ENCODE measurements at places on chromosomes 5 and 9. TPM values are rescaled to one million over a fixed set of nuclear protein-coding genes. Genes with fewer than 3 reads are reported as not detected.

DNA sequence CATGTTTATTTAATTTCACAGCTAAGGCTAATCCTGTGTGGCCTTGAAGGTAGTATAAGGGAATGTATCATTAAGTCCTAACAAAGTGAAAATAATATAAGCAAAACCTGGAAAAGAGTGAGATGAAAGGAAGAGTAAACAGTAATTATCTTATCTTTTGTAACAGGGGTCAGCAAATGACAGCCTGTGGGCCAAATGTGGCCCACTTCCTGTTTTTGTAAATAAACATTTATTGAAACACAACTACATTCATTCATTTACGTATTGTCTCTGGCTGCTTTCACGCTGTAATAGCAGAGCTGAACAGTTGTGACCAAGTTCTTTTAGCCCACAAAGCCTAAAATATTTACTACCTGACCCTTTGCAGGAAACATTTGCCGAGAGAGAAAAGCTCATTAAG is 78.4 kb upstream of the HTR4 start:
- DNase-seq, result no peak

- DNase-seq, result no peak
Observed at GRCh38 chr5:17912794-17913193, 278.5 kb downstream of the TAF11L14 start.

DNA sequence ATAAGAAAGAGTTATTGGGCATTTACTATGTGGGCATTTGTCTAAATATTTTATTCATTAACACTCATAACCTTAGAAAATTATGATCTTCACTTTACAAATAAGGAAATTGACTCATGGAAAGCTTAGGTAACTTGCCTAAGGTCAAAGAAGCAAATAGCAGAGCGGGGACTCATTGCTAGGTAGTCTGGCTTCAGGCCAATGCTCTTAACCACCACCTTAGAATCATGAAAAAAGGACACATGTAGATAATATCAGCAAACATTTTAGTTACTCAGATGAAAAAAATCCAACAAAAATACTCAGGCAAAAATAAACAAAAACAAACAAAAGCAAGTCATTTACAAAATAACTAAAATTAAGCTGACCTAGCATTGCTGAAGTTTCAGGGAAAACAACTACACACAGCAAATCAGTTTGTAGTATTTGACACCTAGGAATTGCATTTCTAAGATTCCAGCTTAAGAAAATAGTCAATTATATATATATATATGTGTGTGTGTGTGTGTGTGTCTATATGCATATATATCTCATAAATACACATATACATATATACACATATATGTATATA is 166.0 kb downstream of the HMHB1 start:
- no peak for DNase-seq

DNA sequence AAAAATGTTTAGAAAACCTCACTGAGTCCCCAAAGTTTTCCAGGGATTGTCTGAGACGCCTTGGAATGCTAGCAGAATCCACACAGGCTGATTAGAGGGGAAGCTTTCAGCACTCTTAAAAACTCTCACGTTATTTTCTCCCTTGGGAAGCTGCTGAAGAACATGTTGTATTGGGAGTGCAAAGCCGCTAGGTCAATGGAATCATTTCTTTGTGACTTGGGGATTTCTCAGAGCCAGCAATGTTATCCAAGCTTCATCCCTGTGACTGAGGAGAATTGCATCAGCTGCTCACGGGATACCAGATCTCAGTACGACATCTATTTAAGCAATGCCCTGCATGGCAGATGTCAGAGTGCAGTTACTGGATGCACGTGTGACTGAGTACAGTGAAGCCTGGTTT is 426.4 kb upstream of the MPDZ start:
- no peak for DNase-seq

GRCh38 chr5:135233477-135233876 is 165.6 kb downstream of the MACROH2A1 start:
- no peak for DNase-seq

GRCh38 chr9:115992834-115993233 is 160.8 kb upstream of the PAPPA start:
- no peak for DNase-seq

DNA sequence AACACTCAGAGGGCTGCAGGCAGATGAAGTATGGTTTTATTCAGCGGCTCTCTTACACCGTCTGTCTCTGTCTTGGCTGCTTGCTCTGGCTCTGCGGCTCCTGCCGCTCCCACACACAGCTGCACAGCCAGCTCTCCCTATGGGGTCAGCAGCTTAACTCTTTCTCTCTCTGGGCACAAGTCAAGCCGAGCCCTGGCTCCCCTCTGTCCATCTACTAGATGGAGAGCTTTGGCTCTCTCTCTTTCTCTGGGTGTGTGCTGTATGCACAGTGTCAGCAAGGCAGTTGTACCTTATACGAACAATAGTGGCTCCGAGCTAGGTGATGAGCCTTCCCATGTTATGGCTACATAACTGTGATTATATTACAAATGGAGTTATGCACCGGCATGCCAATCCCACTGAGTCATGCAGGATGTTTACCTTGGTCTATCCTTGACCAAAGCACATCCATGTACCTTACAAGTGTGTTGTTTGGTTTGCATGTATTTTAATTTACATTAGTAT is 19.3 kb upstream of the PPP2CA start:
- peak; percentile 56 for DNase-seq

GRCh38 chr9:123174079-123174478 is 94.3 kb downstream of the STRBP start:
- no peak for DNase-seq

DNA sequence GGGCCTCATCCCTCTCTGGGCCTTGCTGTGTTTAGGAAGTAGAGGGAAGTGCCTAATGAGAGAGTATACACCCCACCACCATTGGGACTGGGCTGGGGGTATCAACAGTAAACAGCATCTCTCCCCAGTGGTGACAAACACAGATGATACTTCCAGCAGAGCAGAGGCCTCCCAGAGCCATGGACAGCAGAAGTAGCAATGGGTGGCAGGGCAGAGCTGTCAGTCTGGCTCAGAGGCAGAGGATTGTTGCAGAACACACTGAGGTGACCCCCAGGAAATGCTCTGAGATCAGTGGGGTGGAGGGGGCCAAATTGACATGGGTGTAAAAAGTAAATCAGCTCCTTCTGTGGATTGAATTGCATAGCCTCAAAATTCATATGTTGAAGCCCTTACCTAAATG is 12.1 kb upstream of the P4HA2 start:
- peak; percentile 9 for DNase-seq

DNA sequence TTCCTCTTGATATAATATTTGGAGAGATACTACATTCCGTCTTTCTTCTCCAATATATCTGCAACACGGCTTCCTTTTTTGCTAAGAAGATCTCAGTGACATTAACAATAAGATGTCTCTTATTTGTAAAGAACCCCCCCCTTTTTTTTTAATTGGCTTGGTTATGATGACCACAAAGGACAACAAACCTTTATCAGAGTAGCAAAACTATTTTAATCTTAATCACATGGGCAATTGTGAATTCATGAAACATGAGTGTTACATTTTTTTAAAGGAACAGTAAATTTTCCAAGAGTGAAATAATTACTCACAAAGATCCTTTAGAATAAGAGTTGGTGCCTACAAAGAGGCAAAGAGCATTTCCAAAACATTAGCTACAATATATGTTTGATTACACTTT is 554.1 kb downstream of the MAT2B start:
- no peak for DNase-seq

GRCh38 chr5:6486074-6486473 is 37.4 kb downstream of the UBE2QL1 start:
- no peak for DNase-seq

GRCh38 chr5:86542532-86542931 is 75.2 kb upstream of the COX7C start:
- no peak for DNase-seq

- DNase-seq, result no peak
Observed at GRCh38 chr9:13142776-13143175, 136.7 kb downstream of the MPDZ start.

- no peak for DNase-seq
Observed at GRCh38 chr9:93585695-93586094, 9.3 kb downstream of the PHF2 start.

GRCh38 chr9:33737811-33738606 is 57.4 kb upstream of the PRSS3 start:
- peak; percentile 83 for DNase-seq

DNA sequence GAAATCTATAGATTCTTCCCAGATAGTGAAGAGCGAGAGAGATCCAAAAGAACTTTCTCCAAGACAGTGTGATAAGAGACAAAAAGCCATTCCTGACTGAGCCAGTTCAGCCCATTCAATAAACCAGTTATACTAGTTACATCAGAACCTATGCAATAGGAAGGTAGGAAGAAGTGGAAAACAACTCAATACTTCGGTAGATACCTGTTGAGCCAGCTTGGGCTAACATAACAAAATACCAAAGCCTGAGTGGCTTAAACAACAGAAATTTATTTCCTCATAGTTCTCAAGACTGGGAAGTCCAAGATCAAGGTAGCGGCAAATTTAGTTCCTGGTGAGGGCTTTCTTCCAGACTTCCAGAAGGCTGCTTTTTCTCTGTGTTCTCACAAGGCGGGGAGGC is 214.5 kb upstream of the GRAMD2B start:
- DNase-seq, result no peak

GRCh38 chr9:20041697-20042081 is 252.9 kb upstream of the SLC24A2 start:
- DNase-seq, result no peak

DNA sequence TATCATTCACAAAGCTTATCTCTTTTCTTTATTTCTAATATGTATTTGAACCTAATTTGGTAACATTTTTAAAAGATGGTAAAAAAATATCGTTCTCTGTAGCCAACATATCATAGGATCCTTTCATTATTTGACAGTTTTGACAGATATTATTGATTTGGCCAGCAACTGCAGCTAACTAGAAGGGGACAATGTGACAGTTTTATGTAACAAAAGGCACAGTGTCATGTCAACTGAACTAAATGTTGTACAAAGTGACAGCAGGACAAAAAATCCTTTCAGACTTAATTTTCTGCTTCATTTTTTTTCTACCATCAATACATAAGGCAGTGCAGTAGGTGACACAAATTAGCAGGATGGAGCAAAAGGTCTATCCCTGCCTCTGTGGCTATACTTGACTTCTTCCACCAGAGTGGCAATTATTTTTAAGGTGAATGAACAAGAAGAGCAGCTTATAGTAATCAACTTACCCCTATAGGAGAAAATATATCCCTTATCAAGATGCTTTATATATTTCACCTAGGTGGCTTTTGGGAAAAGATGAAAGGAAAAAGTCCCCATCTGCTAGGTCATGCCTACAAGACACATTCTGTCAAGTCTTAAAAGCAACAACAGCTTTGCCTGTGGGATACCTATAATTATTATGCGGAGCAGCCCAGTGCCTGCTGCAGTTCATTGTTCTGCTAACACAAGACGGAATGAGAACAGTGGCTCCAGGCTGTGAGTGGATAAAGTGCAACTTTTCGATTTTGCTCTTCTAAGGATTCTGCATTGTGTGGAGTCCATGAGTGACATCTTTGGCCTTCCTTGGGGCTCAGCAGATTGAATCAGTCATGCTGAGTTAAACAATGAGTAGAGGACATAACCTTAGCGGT is 694.9 kb downstream of the ISL1 start:
- peak; percentile 36 for DNase-seq

DNA sequence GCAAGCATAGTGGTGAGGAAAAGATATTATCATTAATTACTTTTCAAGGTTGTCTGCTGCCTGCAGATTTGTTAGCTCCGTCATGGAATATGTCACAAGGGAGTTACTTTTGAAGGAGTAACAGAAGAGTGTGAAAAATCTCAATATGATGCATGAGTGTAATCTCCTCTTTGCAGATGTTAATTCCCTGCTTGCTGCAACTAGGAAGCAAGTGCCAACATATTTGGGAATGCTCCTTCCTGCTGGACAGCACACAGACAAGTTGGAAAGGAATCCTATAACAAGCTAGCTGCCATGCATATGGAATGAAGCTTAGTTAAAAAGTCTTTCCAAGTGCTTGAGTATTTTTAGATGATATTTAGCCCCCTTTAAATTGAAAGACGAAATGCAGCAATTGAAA is 2023.6 kb upstream of the CDH6 start:
- no peak for DNase-seq

- DNase-seq, result no peak
Observed at GRCh38 chr5:134552301-134552700, 26.8 kb downstream of the JADE2 start.

GRCh38 chr9:115209601-115210306 is 91.8 kb upstream of the TNC start:
- DNase-seq, result no peak

- DNase-seq, result no peak
Observed at GRCh38 chr9:70389621-70390266, 24.7 kb downstream of the KLF9 start.

GRCh38 chr5:150464554-150465012 is 15.0 kb upstream of the RPS14 start:
- DNase-seq, result no peak

DNA sequence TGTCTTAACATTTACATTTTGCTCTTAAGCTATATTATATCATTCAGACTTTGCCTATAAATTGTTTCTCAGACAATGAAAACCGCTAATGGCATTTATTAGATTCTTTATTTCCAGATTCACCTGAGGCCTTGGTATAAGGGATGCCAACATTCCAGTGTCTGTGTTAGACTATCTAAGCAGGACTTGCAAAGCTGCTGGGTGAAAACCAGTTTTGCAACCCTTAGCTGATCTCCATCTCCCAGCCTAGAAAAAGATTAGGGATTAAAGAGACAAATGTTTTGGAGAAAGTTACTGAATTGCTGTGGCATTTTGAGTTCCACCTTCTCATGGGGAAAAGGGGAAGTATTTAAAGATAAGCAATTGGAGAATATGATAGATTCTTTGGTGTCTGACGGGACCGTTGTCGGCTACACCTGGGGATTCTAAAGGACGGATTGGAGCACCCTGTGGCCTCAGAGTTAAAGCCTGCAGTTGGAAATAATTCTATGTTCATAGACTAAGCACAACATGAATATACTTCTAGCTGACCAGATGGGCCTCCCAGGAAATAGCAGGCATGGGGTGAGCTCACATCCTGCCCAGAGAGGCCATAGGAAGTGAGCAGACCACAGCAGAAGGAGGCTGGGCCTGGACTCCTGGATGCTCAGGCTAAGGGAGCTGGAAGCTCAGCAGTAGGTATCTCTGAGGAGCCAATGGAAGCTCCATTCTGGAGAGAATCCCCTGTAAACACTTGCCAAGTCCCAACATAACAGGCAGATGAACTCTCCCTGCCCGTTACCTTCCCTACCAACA is 21.8 kb downstream of the ENTREP1 start:
- no peak for DNase-seq

GRCh38 chr9:130616451-130616850 is 37.1 kb downstream of the FUBP3 start:
- DNase-seq, result no peak

DNA sequence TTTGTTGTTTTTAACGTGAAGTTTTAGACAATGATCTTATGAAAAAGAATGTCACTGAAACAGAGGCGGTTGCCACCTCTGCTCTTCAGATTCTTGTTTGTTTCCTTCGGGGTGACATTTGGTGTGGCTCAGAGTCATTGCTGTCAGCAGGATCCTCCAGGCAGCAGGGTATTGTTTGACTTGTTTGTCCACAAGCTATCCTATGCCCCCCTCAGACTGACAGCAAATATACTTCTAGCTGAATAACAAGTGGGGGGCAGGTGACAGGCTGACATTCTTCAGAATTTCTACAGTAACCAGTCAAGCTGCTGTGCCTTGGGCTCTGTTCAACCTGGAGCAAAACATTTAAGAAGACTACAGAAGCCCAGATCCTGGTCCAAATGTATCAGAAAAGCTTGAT is 383.3 kb downstream of the YTHDC2 start:
- no peak for DNase-seq

ADRA1B gene
- total RNA-seq, result not detected

FSD1L gene
- 4.7 TPM for total RNA-seq

C5orf58 gene
- total RNA-seq, result 1.4 TPM

PALM2AKAP2 gene
- total RNA-seq, result 4.0 TPM

FIBCD1 gene
- total RNA-seq, result 6.2 TPM

MSX2 gene
- 0.42 TPM for total RNA-seq

CTSV gene
- total RNA-seq, result 82.2 TPM

AMBP gene
- 0.81 TPM for total RNA-seq

SLC25A51 gene
- total RNA-seq, result 12.4 TPM
